ENCODE measurements at places on chromosomes 6 and 20.

DNA sequence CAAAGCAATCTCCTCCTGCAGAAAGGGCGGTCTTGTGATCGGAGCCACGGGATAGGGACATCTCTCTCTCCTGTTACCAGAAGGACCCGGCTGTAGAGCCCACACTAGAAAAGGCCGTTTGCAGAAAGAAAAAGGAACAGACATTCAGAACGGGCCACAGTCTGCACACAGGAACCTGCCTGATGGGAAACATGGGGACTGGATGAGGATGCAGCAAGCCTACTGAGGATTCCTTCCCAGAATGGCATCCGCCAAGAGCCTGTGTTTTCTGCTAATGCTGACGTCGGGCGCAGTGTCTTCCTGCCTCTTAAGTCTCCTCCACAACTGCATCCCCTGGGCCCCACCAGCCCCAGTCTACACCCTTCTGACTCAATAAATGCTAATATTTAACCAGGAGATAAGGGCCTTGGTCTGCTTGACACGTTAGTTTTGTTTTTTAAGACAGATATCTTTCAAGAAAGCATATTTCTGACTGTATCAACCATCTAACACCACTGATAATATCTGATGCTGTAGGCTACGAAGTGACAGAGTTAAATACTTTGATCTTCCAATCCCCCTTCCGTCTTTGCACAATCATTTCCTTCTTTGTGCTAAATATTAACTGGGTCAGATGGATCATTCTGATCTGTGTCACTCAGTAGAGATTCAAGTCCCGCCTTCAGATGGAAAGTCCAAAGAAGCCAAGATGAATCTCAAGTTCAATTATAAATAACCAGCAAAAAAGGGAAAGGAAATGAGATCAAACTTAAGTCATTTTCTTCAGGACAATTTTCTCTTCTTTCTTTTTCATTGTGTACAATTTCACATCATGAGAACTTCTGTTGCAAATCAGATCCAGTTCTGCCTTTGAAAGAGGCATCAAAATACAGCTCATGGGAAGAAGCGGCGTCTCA is 20.7 kb downstream of the FAM50B start:
- DNase-seq, result peak; percentile 16

- no peak for DNase-seq
Measured at GRCh38 chr20:39974966-39975501, 714.0 kb downstream of the MAFB start.

DNA sequence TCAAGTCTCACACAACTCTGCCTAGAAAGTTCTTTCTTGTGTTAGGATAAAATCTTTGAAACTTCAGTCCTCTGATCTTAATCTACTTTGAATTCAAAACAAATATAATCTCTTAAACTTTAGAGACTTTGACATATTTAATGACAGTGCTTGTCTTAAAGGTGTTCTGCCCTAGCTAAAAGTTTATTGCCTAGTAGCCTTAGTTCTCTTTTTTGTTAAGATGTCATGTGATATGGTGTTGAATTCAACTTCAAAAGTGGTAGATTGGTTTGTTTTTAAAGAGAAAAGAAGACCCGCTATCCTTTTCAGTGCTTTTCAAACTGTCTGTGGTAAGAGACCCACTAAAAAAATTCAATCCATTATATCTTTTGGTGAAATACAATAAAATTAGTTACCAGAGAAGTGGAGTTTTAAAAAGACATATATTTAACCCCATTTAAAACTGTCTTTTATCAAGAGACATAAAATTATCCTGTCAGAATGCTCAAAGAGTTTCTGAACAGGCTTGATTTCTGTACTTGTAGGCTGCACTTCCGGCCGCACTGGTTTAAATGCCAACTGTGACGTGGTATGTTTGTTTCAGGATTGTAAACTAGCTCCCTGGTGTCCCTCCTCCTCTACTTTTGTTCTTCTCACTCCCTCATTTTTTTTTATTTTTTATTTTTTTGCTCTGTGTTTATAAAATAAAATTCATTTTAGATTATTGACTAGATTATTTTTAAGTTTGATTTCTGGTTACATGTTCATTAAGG is 76.5 kb downstream of the QKI start:
- DNase-seq, result no peak

GRCh38 chr6:125037827-125038226 is 75.6 kb downstream of the RNF217 start:
- DNase-seq, result no peak

- DNase-seq, result no peak
Measured at GRCh38 chr6:13165502-13166172, 162.7 kb downstream of the TBC1D7 start.

- no peak for DNase-seq
Measured at GRCh38 chr6:40573221-40573620, 13.9 kb downstream of the LRFN2 start.

DNA sequence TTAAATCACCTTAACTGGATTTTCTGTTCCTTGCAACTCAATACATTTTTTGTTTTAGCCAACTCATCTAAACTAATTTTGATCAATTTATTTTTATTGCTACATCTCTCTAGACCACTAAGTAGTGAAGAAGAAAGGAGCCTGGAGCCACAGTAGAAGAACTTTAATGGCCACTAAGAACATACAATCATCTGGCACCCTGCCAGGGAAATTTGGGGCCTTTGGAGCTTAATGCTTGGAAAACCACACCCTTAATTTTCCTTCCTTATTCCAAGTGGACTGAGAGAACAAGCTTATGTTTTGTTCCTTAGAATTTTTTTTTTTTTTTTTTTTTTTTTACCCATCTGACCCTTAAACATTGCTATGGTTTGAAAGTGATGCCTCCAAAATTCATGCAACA is 12.0 kb upstream of the GMDS start:
- no peak for DNase-seq
